Transverse colon (tissue), 4 donors: ENCODE measurements at places on chromosomes 5 and 9. TPM values are rescaled to one million over a fixed set of nuclear protein-coding genes. Genes with fewer than 3 reads are reported as not detected.

DNA sequence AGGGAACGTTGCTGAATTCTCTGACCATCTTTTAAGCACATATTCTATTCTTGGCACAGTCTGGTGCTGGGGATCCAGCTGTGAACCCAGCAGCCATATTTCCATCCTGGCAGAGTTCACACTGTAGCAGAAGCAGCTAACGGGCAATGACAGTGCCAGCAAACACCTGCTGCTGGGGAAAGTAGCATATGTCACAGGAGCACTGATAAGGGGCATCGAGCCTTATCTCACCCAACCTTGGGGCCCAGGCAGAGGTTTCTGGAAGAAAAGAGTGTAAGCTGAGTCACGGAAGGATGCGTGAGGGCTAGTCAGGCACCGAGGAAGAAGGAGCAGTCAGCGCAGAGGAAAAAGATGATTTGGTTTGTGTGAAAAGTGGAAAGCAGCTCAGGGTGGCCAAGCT is 1.1 kb downstream of the NDOR1 start:
- no peak for DNase-seq

GRCh38 chr9:90301277-90301653 is 341.4 kb downstream of the DIRAS2 start:
- peak; percentile 63 for DNase-seq

Gene PPP3R2
- not detected for total RNA-seq

Gene PCDHA3
- 0.32 TPM for total RNA-seq

Gene NXNL2
- total RNA-seq = not detected

DNA sequence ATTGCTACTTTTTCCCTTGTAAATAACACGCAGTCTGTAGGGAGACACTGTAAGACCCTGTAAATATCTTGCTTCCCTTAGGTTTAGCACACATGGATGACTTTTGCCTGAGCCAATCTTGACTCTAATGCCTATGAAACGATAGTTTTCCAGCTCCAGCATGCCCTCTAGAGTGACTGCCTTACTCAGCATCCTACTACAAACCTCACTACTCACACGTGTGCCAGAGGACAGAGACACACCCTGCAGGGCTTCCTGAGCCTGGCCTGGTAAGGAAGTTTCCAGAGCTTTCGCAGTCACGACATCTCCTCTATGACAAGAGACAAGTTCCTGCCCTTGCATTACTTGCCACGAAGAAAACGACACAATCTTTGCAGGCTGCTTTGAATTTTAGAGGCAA is 138.1 kb downstream of the ATPSCKMT start:
- DNase-seq = peak; percentile 39

- DNase-seq = no peak
Measured at GRCh38 chr9:91710158-91710557, 239.9 kb downstream of the ROR2 start.

Gene ORM2
- total RNA-seq = not detected

Gene ENC1
- 26.9 TPM for total RNA-seq

Gene TMEM215
- not detected for total RNA-seq
